Activated T-cell treated with anti-CD3 and anti-CD28 coated beads, Interleukin-2, amount 50 U/mL, for 48 hours (primary cell): ENCODE measurements at places on chromosomes 12 and 14.

DNA sequence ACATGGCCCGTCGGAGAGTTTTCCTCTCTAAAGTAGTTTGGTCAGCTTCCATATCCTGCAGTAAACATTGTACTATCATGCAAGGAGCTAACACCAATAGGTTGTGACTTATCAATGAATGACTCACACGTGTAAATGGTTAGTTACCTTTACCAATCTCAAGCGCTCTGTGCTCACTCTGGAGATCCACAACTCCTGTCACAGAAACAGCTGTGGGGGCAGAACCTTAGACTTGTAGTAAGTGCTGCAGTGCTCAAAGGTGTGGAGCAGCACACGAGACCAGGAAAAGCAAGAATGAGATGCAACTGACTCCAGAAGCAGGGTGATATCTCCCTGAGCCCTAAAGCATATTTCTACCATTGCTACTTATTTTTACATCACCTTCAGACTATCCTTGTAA is 73.7 kb upstream of the KCNJ8 start:
- no peak for DNase-seq

- no peak for DNase-seq
Measured at GRCh38 chr12:106021516-106021915, 117.2 kb downstream of the NUAK1 start.

GRCh38 chr12:20628226-20628787 is 66.8 kb upstream of the SLCO1C1 start:
- no peak for DNase-seq

- DNase-seq = no peak
Measured at GRCh38 chr14:51540364-51540763, 111.3 kb upstream of the FRMD6 start.

DNA sequence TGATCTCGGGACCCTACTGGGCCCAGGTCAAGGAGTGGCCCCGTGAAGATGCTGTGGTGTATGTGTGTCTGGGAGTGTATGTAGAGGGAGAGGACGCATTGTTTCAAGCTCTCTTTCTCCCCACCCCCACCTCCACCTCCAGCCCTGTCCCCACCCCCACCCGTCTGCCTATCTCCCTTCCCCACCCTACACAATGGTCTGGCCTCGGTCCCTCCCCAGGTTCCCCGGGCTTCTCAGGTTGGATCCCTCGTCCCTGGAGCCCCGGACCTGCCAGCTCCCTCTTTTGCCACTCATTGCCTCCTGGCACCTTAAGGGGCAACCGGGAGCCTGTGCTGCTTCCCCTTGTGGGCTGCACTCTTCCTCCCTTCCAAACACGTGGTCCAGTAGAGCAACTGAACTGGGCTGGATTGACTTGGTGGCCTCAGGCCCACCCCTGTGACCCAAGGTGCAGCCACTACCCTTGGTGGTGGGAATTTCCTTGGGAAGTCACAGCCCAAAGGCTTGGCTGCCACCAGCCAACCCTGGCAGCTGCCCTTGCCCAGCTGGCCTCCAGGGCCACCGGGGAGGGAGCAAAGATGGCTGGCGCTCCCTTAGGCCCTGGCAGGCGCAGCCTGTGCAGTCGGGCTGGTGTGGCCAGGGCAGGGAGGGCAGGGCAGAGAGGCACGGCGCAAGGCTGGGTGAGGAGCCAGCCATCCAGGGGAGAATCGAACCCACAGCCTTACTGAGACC is 628 bp downstream of the VRTN start:
- DNase-seq = no peak

DNA sequence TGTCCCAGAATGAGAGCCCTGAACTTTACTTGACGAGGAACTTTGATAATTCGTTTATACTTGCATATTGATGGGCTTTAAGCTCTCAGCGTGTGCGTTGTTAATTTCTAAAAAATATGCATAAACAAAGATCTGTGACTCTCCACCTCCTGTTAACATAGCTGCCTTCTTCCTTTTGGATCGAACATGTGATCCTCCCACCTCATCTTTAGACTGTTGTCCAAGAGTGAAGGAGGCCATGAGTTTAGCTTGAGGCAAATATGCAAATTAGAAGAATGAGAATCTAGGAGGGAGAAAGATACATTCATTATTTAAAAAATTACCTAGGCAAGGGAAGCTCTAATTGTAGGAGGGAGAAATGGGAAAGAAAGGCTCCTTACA is 617 bp downstream of the TTC8 start:
- DNase-seq = no peak

- DNase-seq = no peak
Measured at GRCh38 chr14:35786856-35787255, 22.2 kb downstream of the RALGAPA1 start.

- DNase-seq = no peak
Measured at GRCh38 chr14:84688297-84689025, 841.5 kb upstream of the FLRT2 start.
